Dermis microvascular lymphatic vessel endothelial cell (primary cell): ENCODE measurements at places on chromosomes 5 and 9.

GRCh38 chr5:112642885-112643284 lies 94.8 kb upstream of the APC start:
- DNase-seq: no peak

DNA sequence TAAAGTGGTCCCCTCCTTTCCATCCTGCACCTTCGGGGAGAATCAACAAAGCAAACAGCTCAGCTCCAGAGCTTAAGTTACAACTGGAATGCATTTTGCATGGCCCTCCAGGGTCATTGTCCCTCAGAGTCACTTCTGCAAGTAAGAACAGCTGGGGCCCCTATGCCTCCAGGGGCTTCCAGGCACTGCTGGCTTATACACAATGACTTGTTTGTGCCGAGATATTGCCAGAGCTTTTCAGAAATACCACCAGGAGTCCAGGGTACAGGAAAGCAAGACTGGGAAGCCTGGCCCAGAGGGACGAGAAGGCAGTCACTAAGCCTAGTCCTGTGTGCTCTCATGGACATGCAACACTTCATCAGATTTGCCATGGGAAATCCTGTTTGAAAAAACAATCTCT lies 11.3 kb downstream of the FRMD3 start:
- DNase-seq: no peak

GRCh38 chr5:1666812-1667588 lies 132.6 kb downstream of the MRPL36 start:
- no peak for DNase-seq

GRCh38 chr5:56116599-56117141 lies 116.5 kb downstream of the ANKRD55 start:
- DNase-seq: peak; percentile 74

DNA sequence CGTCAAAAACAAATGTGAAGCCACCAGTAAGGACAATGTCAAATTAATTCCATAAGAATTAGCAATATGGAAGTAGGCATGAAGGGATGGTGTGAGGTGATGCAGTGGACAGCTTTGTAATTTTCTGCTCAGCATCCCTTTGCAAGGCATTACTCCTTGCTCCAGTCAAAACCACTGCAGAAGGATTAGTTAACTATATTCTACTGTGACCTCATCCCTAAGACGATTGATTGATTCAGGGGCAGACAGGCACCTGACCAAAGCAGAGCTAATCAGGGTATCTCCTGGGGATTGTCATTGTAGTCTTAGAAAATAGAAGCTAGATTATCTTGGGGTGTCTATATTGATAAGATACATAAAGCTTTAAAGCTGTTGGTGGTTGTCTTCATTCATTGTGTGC lies 98.7 kb downstream of the NMUR2 start:
- no peak for DNase-seq

DNA sequence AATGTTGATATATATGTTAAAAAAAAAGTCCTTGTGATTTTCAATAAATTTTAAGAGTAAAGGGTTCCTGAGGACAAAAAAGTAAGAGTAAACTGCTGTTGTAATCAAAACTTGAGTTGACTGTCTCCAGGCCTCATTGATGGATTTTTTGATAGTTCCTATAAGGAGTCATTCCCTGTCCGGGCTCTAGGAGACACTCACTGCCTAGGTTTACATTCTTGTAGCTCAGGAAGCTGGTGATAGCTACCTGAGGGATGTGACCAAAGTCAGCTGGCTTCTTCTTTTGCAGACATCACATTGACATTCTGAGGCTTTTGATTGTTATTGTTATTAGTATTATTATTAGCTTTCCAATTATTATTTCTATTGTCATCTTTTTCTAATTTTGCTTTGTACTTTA lies 116.5 kb upstream of the FBXL7 start:
- DNase-seq: no peak

GRCh38 chr9:89428901-89429890 lies 68.7 kb downstream of the SEMA4D start:
- DNase-seq: peak; percentile 31

DNA sequence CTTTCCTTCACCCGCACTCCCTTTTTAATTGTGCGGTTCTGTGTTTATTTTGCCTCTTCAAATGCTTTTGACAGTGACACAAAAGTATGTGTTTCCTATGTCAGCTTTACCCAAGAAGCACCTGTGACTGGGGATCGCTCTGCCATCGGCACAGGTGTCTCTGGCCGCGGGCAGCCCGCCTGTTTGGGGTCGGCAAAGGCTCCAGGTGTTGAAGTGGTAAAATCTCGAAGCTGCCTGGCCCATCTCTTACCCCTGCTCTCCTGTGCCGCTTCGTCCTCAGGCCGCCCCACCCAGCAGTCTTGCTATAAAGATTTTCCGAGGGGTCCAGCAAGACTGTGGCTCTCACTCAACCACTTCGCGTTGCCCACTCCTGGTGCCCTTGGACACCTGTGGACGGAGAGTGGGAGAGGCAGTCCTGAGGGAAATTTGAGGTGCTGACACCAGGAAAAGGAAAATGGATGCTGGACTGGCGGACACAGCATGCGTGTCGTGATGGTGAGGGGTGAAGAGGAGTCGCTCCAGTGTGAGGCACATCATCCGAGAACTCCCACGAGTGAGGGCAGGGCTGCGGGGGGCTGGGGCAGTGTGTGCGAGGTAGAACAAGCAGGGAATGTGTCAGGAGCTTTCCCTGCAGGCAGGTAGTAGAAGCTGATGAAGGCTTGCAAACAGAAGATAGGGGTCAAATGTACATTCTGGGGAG lies 29.1 kb upstream of the CEP72 start:
- no peak for DNase-seq

GRCh38 chr5:51276250-51276649 lies 107.0 kb upstream of the ISL1 start:
- DNase-seq: no peak

DNA sequence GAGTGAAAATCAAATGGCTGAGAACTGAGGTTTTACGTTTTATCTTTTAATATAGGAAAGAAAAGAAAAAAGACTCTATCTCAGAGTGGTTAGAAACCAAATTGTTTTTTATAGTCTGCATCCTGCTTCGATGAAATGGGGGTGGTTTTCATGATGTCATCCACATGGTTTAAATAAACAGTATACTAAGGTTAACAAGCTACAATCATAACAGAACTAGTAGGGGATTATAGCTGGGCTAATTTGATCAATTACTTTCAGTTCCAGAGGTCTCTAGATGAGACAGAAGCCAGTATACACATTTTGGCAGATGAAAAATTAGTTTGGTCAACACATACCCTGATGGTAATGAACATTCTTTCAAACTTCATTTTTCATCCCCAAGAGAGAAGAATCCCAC lies 106.3 kb upstream of the SNX2 start:
- no peak for DNase-seq

DNA sequence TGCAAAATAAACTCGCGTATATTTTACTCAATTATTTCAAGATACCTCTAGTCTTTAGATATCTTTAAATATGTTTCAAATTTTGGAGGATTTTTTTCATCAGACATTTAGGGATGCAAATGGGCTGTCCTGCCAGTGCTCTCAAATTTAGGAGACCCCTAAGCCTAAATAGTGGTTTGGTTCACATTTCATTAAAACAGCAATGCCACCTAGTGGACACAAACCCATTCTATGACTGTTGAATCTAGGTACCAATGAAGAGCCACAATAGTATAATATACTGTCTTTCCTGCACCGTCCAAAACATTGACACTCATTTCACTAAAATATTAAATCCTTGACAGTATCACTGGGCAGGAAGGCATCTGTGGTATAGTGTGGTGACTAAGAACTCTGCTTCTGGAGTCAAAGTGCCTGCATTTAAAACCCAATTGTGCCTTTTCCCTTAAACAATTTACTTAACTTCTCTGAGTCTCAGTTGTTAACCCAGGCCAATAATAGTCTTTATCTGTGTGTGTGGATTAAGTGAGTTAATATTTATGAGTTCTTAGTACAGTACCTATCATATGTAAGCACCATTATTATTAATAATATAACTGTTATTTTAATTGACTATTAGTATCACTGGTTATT lies 148.0 kb downstream of the RORB start:
- peak; percentile 1 for DNase-seq

DNA sequence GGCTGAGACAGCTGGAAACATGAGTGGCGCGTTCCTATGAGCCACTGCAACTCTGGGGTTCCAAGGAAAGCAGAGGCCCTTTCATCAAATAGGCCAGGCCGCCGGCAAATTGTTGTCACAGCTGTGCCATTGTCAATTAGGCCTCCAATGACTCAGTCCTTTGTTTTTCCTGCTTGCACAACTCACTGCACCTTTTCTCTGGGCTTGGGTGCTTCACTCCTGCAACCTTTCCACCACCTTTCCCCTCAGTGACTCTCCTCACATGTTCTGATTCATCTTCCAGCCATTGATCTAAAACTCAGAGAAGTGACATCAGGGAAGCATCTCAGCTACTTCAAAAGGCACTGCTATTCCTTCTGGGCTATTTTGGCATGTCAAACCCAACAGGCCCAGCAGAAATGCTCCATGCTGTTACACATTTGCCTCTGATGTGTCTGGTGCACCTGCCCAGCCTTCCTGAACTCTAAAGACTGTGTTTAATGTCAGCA lies 653.7 kb downstream of the NR2F1-AS1 start:
- peak; percentile 82 for DNase-seq

DNA sequence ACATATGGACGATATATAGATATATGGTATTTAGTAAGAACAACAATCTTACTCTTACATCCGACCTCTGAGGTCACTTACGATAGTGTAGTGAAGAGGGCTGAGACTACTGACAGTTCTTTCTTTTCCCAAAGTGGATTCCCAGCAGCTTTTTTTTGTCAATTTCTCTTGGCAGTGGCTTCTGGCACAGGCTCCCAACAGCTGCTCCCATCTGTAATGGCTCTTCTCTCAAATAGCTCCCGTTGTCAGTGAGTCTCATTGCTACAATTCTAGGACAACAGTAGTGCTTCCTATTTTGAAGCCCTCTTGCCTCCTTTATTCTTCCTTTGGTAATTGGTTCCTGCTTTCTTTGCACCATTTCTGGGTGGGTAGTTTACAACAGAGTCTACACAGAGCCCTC lies 68.4 kb downstream of the SLC25A46 start:
- DNase-seq: no peak

DNA sequence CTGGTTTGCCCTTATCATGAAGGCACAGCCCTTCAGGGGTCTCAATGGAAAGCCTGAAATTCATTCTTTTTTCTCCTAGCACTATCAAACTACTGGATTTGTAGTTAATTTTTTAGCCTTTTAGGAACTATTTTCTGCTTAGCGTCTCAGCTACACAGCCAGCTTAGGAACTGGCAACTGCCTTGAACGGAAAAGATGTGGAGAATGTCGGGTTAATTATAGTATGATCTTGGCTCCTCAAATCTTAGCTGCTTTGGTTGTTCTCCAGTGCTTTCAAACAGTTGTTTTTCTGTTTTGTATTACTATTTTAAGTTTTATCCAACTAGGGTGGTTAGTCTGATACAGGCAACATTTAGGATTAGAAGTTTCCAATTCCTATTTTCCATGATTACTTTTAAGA lies 44.1 kb downstream of the CCNH start:
- DNase-seq: no peak

DNA sequence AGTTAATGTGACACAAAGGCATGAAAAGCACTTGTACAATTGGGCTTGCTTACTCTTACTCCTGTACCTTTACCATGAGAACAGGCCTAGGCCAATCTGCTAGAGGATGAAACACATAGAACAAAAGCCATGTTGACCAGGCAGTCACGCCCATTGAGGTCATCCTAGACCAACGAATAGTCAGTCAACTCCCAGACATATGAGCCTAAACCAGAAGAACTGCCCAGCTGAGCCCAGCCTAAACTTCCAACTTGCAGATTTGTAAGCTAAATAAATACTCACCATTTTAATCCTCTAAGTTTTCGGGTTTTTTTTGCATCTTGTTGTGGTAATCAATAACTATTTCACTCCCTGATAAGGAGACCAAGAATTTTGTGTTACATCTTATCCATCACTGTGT lies 164.8 kb upstream of the ADRA1B start:
- DNase-seq: no peak

GRCh38 chr9:131608493-131609037 lies 63.2 kb downstream of the PRRT1B start:
- peak; percentile 66 for DNase-seq

DNA sequence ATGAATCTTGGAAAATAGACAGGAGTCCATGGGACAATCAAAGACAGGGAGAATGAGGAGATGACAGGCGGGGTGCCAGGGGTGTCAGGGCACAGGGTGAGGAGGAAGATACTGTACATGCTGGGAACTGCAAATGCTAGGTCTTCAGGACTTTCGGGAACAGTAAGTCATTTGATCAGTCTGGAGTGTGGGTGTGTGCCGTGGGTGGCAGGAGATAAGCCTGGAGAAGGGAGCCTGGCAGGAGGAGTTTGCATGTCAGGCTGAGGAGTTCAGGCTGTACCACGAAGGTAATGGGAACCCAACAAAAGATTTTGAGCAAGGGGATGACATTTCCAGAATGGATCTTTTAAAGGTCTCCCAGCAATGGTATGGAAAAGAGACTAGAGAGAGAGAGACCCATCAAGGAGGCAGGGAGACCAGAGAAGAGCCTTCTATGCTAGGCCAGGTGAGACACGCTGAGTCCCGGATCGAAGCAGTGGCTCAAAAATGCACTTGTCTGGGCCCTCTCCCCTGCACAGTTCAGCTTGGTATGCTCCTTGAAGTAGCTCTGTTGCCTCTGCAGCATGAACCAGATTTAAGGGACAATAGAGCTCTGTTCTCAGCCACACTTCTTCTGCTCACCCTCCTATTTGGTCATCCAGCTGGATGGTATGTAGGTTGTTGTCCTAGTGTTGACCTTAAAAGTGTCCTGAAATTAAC lies 77.0 kb upstream of the FER start:
- DNase-seq: no peak

DNA sequence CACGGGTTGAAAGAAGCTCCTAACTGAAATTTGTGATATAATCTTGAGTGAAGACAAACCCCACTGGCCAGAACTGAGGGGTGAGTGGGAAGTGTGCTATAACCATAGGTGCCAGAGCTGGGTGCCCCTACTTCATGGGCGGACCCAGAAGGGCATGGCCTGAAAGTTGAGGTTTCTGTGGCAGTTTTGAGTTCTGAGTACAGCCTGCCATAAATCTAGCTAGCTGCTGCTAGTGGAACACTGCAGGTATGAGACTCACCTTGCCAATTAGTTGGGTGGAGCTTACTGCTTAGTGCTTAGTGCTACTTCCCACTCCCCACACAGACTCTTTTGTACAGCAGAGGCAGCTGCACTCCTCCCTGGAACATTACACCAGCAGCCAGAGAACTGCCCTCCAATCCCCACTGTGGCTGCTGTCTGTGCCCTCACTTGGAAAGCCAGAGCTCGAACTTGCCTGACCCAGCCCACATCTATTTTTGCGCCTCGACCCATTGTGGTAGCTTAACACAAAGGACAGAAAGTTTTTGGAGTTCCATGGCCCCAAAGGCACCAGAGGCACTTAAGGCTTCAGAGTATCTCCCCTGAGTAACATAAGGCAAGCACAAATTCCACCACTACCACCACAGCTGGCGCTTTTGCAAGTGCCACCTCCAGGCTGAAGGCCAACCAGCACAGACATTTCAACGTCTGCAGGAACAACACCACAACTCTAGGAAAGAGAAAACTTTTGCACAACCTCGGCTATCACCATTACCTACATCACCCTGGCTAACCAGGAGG lies 27.1 kb upstream of the PTGER4 start:
- no peak for DNase-seq

- DNase-seq: no peak
These were observed 89.4 kb downstream of the MACROH2A1 start for GRCh38 chr5:135309391-135310327.

GRCh38 chr5:106085136-106085535 lies 1585.6 kb downstream of the EFNA5 start:
- no peak for DNase-seq
